ENCODE measurements at places on chromosomes 1 and 21. TPM values are rescaled to one million over a fixed set of nuclear protein-coding genes. Genes with fewer than 3 reads are reported as not detected.

Gene BRINP3
- total RNA-seq: not detected

- peak; percentile 85 for DNase-seq
Observed at GRCh38 chr1:97832481-97832880, 88.4 kb downstream of the DPYD start.

Gene CATSPERE
- 0.11 TPM for total RNA-seq

- DNase-seq: no peak
Observed at GRCh38 chr1:31910933-31911332, 27.2 kb downstream of the PTP4A2 start.

Gene YRDC
- total RNA-seq: 29.0 TPM

GRCh38 chr1:117127795-117128194 lies 6.2 kb upstream of the TRIM45 start:
- DNase-seq: no peak

DNA sequence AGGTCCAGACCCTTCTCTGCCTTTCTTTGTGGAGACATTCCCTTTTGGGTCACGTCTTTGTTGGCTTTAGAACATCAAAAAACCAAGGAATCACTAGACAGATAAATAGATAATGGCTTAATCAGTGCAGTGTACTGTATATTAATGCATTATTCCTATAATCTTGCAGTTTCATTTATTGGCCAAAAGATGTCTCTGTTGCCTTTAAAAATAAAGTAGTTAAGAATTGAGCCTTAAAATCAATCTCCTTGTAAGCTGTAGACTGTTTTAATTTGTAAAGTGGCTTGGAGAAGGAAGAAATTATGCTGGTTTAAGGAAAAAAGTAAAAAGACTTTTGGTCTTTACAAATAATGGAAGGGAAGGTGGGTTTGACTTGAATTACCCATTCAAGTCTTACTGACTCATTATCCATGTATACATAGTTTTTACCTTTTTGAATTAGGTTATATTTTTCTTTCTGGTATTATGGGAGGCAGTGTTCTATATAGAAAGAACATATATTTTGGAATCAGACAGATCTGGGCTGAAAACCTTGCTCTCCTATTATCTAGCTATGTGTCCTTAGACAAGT lies 84.6 kb downstream of the VPS13D start:
- DNase-seq: peak; percentile 11

Gene CLCA1
- total RNA-seq: not detected

DNA sequence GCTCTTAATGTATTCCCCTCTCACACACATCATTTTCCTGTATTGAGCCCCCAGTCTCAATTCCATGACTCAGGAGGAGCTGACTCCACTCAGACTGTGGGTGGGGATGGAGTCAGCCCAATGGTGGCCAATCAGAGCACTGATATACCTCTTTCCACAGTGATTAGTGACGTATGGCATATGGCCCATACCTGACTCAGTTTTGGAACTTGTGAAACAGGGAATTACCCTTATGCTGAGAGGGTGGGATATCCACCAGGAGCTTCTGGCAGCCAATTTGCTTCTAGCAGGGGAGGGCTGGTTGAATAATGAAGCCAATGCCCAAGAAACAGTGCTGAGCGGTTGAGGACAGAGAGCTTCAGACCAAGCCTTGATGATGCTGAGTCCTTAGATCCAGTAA lies 86.4 kb upstream of the SPATA6 start:
- DNase-seq: no peak

GRCh38 chr1:96840396-96840795 lies 118.8 kb downstream of the PTBP2 start:
- no peak for DNase-seq

Gene FMOD
- total RNA-seq: 3.0 TPM

DNA sequence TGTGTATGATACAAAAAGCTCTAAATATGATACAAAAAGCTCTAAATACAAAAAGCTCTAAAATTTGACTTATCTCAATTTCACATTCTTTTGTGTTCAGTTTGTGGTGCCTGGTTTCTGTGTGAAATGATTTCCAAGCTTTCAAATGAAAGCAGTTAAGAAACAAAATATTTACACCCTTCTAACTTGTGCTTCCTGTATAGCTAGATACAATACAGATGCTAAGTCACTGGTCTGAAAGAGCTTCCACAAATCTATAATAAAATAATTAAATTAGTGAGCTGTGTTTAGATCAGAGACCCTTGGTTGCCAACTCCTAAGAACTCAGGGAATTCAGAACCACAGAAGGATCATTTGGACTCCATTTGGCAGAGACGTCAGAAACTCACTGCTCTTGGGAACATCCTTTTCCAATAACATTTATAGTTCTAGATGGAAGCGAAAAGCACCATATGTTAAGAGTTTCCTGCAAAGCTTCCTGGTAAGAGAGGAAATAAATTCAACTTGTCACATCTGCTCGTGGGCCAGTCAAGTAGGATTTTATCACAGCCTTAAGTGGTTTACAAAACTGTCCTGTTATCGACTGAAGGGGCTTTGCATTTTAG lies 1079.1 kb downstream of the ADGRL2 start:
- no peak for DNase-seq
